Dermis microvascular lymphatic vessel endothelial cell (primary cell): ENCODE measurements at places on chromosomes 3 and 15. TPM values are rescaled to one million over a fixed set of nuclear protein-coding genes. Genes with fewer than 3 reads are reported as not detected.

ZNF35 gene
- total RNA-seq = 10.1 and 12.5 TPM in 2 replicates

MAPK6 gene
- 32.7 and 43.6 TPM in 2 replicates for total RNA-seq

ARGFX gene
- total RNA-seq = not detected in 2 replicates

GUCA1C gene
- total RNA-seq = not detected in 2 replicates

SLC12A1 gene
- total RNA-seq = not detected in 2 replicates

ITIH1 gene
- total RNA-seq = not detected in 2 replicates

C3orf85 gene
- total RNA-seq = not detected in 2 replicates

PATL2 gene
- total RNA-seq = under 0.01 and 0.13 TPM in 2 replicates

GREM1 gene
- total RNA-seq = under 0.01 and 0.13 TPM in 2 replicates

MGLL gene
- total RNA-seq = 30.1 and 33.4 TPM in 2 replicates

ARPP21 gene
- not detected in 2 replicates for total RNA-seq

SSUH2 gene
- 0.51 TPM in 1 of 2 replicates, not detected in the other for total RNA-seq

CCR8 gene
- total RNA-seq = not detected in 2 replicates

HESX1 gene
- 0.13 and 0.63 TPM in 2 replicates for total RNA-seq

CD200 gene
- 3.2 and 11.8 TPM in 2 replicates for total RNA-seq

IL5RA gene
- total RNA-seq = not detected in 2 replicates

CPNE9 gene
- not detected in 2 replicates for total RNA-seq

TRIM59 gene
- 12.5 and 19.4 TPM in 2 replicates for total RNA-seq

FOXL2 gene
- total RNA-seq = under 0.01 TPM in 1 of 2 replicates, not detected in the other

SST gene
- total RNA-seq = not detected in 2 replicates

TRAT1 gene
- not detected in 2 replicates for total RNA-seq

TGM4 gene
- 0.13 TPM in 2 replicates for total RNA-seq

VWA5B2 gene
- total RNA-seq = not detected in 2 replicates

GOLGA8M gene
- 0.26 and 3.0 TPM in 2 replicates for total RNA-seq

SEMA5B gene
- total RNA-seq = under 0.01 and 0.13 TPM in 2 replicates

SLC2A2 gene
- total RNA-seq = not detected in 2 replicates

SLC22A14 gene
- under 0.01 TPM in 1 of 2 replicates, not detected in the other for total RNA-seq

ABHD6 gene
- total RNA-seq = 15.0 and 28.7 TPM in 2 replicates

SOX14 gene
- not detected in 2 replicates for total RNA-seq

FEZF2 gene
- not detected in 2 replicates for total RNA-seq

PEX11A gene
- total RNA-seq = 3.6 and 5.8 TPM in 2 replicates

OR5K2 gene
- not detected in 2 replicates for total RNA-seq

DGKG gene
- 1.1 and 2.2 TPM in 2 replicates for total RNA-seq

USP13 gene
- total RNA-seq = 18.5 and 38.1 TPM in 2 replicates

CPA3 gene
- 0.51 TPM in 1 of 2 replicates, not detected in the other for total RNA-seq

GOLGA6B gene
- total RNA-seq = not detected in 2 replicates

DUOXA2 gene
- not detected in 2 replicates for total RNA-seq

HGD gene
- total RNA-seq = 0.26 TPM in 1 of 2 replicates, not detected in the other

GPR156 gene
- under 0.01 TPM in 2 replicates for total RNA-seq

IL17RB gene
- 0.13 TPM in 2 replicates for total RNA-seq

CRYGS gene
- 0.77 and 0.89 TPM in 2 replicates for total RNA-seq

GRK7 gene
- total RNA-seq = not detected in 2 replicates

DOCK3 gene
- under 0.01 TPM in 1 of 2 replicates, not detected in the other for total RNA-seq

GJD2 gene
- total RNA-seq = not detected in 2 replicates

HRG gene
- total RNA-seq = not detected in 2 replicates

MEGF11 gene
- not detected in 2 replicates for total RNA-seq

TGM5 gene
- not detected in 2 replicates for total RNA-seq

CYP1A2 gene
- under 0.01 TPM in 2 replicates for total RNA-seq

RTP2 gene
- total RNA-seq = not detected in 2 replicates

MLF1 gene
- 4.6 and 5.2 TPM in 2 replicates for total RNA-seq

DUOX1 gene
- not detected in 2 replicates for total RNA-seq
